Occipital lobe (tissue), 3 donors: ENCODE measurements at places on chromosomes 3 and 15.
A peak's percentile ranks its signal among the peaks of the same experiment; 100 is the strongest.

DNA sequence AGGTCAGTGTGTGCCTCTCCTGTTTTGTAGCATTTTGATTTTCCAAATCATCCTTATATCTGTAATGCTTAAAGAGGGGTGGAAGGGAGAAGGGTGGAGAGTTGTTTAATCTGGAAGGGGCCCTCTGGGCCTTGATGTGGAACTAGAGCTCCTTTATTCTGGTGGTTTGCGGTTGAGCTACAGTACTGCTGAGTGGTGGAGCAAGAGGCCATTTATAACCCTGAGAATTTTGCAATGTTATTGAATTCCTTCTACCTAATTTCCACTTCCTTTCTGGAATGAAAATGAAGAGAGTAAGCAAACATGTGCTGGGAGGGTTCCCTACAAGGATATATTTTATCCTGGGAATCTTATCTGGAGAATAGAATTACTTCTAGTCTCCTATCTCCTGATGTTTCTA, 35.3 kb upstream of the TUBGCP5 start:
- DNase-seq = no peak

DNA sequence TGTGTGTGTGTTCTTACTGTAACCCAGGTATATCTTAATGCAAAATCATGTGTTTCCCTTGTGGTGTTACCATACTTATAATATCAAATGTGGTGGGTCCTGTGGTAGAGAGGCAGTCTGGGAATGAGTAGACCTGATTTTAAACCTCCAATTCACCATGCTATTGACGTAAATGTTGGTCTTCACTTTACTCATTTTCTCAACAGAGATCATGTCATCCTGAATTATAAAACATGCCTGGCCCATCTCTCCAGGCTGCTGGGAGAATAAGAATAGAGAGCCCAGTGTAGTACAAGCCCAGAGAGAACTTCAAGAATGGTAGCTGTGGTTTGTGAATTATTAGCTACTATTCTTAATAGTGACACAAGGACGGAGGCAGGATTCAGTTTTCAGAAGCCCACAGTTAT, 88.1 kb downstream of the MBNL1 start:
- DNase-seq = no peak

DNA sequence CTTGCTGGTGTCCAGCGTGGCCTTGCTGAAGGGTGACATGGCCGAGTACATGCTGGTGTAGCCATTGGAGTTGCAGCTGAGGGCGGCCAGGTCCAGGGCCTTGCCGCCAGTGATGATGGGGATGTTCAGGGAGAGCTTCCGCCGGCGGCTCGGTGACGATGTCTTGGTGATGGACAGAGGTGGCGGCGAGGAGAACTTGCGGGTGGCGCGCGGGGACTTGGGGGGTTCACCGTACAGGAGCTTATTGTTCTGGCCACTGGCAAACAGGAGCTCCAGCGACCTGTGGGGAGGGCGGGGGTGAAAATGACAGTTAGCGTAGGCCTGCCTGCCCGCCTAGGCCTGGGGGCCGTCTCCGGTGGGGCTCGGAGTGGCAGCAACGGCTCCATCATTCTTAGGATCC, 59.0 kb upstream of the CTSH start:
- DNase-seq = no peak

DNA sequence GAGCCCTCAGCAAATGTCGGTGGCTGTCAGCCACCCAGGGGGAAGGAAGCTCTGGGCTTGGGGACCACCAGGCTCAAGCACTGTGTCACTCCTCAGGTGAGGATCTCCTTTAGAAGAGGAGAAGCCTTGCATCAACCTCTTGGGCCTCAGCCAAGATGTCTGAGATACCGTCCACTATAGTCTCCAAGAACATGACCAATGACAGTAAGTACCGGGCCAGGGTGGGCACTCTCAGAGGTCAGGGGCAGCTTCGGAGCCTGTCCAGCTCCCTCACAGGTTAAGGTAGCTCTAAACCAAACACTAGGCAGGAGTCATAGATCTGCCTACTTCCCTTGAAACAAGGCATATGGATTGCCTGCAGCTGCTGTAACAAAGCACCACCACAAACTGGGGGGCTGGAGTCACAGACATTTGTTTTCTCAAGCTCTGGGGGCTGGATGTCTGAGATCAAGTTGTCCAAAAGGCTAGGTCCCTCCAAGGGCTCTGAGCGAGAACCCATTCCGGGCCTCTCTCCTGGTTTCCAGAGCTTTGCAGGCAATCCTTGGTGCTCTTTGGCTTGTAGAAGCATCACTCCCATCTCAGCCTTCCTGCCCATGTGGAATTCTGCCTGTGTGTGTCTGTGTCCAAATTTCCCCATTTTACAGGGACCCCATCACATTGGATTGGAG, 1.3 kb downstream of the CFAP100 start:
- no peak for DNase-seq

DNA sequence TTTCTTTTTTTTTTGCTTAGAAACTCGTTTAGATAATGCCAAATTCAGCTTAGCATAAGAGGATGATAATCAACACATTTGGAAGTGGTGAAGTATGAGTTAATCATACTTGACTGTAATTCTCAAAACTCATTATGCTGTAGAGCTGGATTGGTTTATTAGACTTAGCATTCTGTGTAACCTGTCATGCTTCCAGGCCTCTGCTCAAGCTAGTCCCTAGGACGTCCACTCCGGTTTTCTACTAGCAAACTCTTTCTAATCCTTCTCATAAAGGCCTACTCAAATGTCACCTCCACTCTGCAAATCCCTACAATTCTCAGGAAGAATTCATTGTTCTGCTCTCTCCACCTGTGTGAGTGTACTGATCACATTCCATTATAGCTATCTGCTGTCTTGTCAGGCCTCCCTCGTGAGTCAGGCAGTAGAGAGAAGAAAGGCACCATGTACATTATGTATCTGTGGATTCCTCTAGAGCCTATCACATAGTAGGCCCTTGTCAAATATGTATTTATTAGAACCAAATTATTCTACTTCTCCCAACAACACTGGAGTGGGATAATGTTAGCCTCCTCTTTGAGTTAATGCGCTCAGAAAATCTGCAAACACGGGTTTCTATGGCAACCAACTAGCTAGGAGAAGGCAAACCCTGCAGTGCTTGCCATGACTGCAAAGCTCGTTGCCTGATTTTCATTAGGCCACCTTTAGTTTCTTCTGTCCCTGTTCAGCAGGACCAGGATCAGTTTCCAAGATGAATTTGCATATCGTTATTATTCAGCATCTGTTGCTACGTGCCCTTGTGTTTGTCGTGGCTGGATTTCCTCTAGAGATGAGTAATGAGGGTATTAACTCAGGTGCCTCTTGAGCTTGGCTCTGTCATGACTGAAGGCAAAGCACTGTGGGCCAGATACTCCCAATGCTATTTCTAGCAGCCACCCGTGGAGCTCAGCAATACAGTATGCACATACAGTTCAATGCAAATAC, 30.7 kb downstream of the ATP13A5 start:
- no peak for DNase-seq

- no peak for DNase-seq
Measured at GRCh38 chr3:35772381-35773015, 133.2 kb downstream of the ARPP21 start.

DNA sequence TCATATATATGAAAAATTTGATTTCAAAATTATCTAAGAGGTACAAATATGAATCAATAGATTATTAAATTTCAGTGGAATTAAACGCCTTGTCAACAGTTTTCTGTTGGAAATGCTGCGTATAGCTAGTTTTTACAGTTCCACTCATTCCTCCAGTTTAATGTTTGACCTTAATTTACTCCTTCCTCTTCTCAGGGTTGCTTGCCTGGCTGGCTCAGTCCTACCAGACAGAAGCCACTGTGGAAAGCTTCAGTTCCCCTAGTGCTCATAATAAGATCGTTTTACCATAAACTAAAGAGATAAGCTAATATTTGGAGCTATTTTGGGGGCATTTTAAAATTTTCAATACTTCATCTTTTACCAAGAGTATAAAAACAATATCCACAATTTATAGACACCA, 22.8 kb downstream of the EMC7 start:
- DNase-seq = no peak

- DNase-seq = no peak
Measured at GRCh38 chr3:188170461-188171459, 16.8 kb downstream of the LPP start.

DNA sequence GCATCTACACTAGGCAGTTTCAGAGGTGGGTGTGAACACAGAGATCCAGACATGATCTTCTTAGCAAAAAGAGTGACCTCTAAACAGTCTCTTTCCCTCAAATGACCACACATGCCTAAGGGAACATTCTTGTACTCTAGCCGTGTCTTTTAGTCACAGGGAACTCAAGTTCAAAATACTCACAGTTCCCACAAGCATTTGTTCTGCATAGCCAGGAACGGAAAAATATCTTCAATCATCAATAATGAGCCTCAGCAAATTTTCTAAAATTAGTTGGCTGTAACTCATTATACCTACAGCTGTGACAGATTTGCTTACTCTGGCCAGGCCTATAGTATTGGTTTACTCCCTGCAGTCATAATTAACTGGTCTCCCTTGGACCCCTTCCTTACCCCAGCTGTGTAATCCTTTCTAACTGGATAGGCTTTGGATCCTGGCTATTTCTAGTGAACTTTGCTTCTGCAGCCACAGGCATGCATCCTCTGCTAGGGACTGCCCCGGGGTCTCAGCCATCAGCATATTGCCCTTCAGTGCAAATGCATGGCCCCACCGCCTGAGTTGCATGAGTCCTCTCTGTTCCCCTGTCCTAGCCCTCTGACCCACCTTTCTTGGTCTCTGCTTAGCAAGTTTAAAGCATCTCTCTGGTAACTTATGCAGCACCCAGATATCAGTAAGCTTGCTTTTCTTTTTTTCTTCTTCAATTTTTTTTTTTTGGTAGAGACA, 56.0 kb upstream of the HACD2 start:
- no peak for DNase-seq

GRCh38 chr3:9946112-9947024, 5.8 kb downstream of the PRRT3 start:
- DNase-seq = peak; percentile 61

DNA sequence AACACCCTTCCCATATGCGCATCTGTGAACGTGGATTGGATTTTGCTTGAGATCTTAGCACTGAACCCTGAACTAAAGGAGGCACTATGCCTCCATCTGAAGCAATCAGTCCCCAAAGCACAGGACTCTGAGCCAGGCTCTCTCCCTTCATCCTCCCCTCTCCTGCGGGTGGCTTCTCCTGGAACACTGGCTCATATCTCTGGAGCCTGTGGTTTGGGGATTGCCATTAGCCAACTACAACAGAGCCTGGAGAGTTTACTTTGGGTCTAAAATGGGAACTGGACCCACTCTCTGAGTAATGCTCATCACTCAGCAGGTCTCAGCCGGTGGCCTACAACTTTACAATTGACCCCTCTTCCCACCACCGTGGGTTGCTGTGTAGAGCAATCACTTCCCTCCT, 190.8 kb upstream of the HES1 start:
- DNase-seq = no peak

GRCh38 chr3:61954097-61954540, 392.7 kb downstream of the PTPRG start:
- no peak for DNase-seq

DNA sequence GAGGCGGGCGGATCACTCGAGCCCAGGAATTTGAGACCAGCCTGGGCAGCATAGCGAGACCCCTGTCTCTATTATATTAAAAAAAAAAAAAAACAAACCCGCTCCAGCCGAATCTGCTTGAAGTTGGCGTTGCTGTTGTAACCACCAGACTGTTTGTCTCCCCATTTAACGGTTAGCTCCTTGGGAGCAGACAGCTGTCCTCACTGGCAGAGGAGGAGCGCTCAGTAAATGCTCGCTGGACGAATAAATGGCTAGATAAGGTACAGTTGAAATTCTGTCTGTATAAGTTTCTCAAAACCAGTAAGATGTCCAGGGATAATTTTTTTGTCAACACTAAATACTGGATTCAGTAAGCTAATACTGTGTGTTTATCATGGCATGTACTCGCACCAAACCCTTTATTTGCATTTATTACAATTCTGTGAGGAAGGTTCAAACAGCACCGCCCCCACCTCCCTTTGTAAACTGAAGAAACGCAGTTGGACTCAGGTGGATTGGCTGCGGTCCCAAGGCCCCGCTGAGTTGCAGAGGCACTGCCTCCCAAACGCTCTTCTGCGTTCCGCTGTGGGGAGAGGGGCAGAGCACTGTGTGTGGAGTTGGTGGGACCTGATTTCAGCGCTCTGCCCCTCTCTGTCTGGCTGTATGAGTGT, 1.1 kb downstream of the RCCD1 start:
- DNase-seq = no peak

DNA sequence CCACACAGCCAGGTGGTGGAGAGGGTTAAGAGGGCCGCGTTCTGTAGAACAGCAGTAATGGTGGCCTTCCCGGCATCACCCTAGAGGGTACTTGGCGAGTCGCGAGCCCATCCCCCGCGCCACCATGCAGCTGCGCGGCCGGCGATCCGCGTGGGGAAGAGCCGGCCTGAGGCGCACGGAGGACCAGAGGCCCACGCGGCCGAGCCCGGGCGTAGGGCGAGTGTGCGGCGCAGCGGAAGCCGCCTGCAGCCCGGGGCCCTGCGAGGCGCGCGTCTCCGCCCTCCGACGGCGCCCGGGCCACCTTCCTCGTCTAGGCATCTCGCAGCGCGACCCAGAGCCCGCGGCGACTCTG, 423 bp downstream of the TKT start:
- peak; percentile 39 for DNase-seq

GRCh38 chr3:105826778-105827634, 41.8 kb downstream of the CBLB start:
- DNase-seq = no peak

DNA sequence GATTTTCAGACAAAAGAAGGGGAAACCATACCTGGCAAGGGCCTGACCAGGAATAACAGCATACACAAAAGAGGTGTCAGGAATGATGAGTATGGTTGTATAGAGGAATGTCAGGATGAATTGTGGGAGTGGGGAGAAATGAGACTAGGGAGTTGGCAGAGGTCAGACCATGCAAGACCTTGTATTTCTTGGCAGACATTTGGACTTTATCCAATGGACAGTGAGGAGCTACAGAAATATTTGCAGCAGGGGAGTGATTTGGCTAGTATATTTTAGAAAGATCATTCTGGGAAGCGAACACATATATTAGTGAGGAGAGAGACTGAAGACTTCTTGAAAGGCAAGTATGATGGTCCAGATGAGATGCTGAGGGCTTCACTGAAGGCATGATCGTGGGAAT, 25.4 kb upstream of the ALPK3 start:
- no peak for DNase-seq

GRCh38 chr3:197344582-197345318, 46.3 kb upstream of the DLG1 start:
- DNase-seq = no peak

DNA sequence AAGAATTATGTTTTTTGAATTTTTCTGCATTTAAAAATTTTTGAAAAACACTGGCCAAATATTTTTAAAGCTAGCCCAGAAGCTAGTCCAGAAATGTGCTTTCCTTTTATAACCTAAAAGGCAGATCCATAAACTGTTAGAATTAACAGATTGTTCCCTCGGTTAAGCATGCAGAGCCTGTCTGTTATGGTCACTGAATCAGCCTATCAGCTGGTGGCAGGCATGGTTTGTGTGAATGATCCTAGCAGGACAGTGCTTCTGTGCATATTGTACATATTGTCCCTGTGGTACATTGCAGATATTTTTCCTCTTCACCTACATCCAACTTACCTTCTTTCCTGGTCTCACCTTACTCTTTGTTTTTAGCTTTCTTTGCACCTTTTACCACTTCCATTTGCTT, 53.3 kb downstream of the RARB start:
- DNase-seq = no peak

- peak; percentile 7 for DNase-seq
Measured at GRCh38 chr3:43531835-43532234, 90.0 kb downstream of the ANO10 start.

GRCh38 chr15:52133510-52134220, 21.1 kb upstream of the BCL2L10 start:
- no peak for DNase-seq

- no peak for DNase-seq
Measured at GRCh38 chr3:38827791-38828190, 11.8 kb upstream of the SCN10A start.
